A673 (cell line): ENCODE measurements at places on chromosomes 1 and 21. TPM values are rescaled to one million over a fixed set of nuclear protein-coding genes. Genes with fewer than 3 reads are reported as not detected.

- DNase-seq = no peak
- no peaks in the 10 kb centered on the region for H3K4me1 ChIP-seq
- no peak overlapping the region for H3K27ac ChIP-seq
- H3K27me3 ChIP-seq = no peaks in the 10 kb centered on the region
Observed at GRCh38 chr1:185526344-185527307, 207.6 kb upstream of the HMCN1 start.

DNA sequence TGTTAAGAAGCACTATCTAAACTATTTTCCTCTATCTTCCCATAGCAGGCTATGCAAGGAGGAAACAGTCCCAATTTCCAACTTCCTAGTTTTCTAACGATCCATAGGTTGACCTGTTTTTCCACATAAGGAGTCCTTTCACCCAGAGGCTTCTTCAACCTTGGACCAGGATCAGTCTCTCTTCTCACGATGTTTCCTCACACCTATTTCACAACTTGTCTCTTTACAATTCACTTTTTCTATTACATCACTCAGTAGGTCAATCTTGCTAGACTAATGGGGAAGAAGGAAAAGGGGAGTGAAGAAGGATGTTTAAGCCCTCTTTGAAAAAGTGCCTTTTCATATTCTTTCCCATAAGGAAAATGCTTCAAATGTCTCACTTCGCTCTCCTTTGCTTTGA is 15.9 kb downstream of the PALMD start:
- H3K36me3 ChIP-seq = no peaks in the 10 kb centered on the region
- peaks cover 5% of the 10 kb centered on the region for H3K4me1 ChIP-seq
- DNase-seq = no peak
- no peak overlapping the region for H3K27ac ChIP-seq

GRCh38 chr1:151612501-151613281 is 841 bp downstream of the SNX27 start:
- peak overlapping the region; percentile 84 for H3K4me3 ChIP-seq
- H3K27me3 ChIP-seq = no peaks in the 10 kb centered on the region
- DNase-seq = peak; percentile 34
- H3K4me1 ChIP-seq = peaks cover 13% of the 10 kb centered on the region

GRCh38 chr1:71153826-71154225 is 73.0 kb upstream of the ZRANB2 start:
- DNase-seq = no peak
- H3K27ac ChIP-seq = no peak overlapping the region
- H3K36me3 ChIP-seq = no peaks in the 10 kb centered on the region
- H3K27me3 ChIP-seq = no peaks in the 10 kb centered on the region
- no peaks in the 10 kb centered on the region for H3K4me1 ChIP-seq

DNA sequence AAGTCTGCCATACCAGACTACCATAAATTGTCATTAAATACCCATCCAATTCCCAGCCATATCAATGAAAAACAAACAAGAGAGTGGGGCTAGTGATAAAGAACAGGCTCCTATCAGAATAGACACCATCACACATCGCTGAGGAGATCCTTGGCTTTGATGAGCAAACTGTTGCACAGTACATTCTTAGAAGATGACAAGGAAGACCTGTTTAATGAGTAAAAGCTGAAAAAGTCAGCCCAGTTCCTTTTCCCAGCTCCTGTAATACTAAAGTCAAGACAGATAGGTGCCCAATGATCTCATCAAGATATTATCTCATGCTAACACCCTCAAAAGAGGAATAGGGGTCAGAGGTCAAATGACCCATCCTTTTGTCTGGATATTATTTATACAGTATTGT is 164.5 kb upstream of the COA6 start:
- H3K27ac ChIP-seq = no peak overlapping the region
- H3K27me3 ChIP-seq = no peaks in the 10 kb centered on the region
- H3K4me3 ChIP-seq = no peak overlapping the region
- H3K4me1 ChIP-seq = peaks cover 17% of the 10 kb centered on the region
- H3K36me3 ChIP-seq = no peaks in the 10 kb centered on the region
- no peak for DNase-seq

DNA sequence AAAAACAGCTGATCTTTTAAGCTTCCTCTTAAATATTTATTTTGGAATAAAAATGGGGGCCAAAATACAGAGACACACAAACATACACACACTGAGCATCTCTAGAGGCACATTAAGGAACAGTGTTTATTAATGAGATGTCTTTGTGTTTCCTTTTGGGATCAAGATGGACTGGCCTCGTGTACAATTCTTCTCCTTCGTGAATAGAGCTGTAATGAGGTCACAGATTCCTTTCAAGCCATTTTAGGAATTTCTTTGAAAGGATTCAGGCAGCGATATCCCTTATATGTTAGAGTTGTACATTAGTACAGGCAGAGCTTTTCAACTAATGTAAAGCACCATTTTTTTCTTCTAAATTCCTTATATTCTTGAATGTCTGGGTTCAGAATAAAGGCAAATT is 295.7 kb downstream of the CHRM3 start:
- H3K27ac ChIP-seq = no peak overlapping the region
- no peak for DNase-seq
- H3K27me3 ChIP-seq = no peaks in the 10 kb centered on the region
- no peaks in the 10 kb centered on the region for H3K4me1 ChIP-seq

GRCh38 chr1:189609167-189609566 is 868.5 kb downstream of the BRINP3 start:
- H3K27ac ChIP-seq = no peak overlapping the region
- H3K36me3 ChIP-seq = no peaks in the 10 kb centered on the region
- H3K4me1 ChIP-seq = no peaks in the 10 kb centered on the region

- H3K27me3 ChIP-seq = no peaks in the 10 kb centered on the region
- H3K36me3 ChIP-seq = no peaks in the 10 kb centered on the region
- H3K27ac ChIP-seq = no peak overlapping the region
- H3K4me3 ChIP-seq = no peak overlapping the region
- peaks cover 14% of the 10 kb centered on the region for H3K4me1 ChIP-seq
Observed at GRCh38 chr1:9787702-9788101, 36.1 kb downstream of the CLSTN1 start.

- no peaks in the 10 kb centered on the region for H3K36me3 ChIP-seq
- peaks cover 2% of the 10 kb centered on the region for H3K27me3 ChIP-seq
- no peak overlapping the region for H3K4me3 ChIP-seq
- DNase-seq = peak; percentile 6
Observed at GRCh38 chr1:207890136-207890738, 20.7 kb downstream of the CD34 start.

DNA sequence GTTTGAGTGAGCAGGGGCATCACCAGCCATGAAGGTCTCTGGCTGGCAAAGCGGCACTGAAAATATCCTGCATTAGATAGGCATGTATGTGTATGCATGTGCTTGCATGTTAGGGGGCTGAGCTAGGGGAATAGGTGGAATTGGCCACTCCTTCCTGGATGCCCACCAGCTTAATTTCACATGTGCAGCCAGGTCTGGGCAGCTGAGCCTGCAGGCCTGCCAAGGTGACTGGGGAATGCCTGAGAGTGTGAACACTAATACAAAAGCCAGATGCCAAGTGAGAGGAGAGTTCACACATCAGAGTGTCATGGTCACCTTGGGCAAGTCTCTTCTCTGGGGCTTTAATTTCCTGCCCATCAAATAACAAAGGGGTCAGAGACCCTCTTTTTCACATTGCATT is 155.9 kb downstream of the HIVEP3 start:
- no peaks in the 10 kb centered on the region for H3K4me1 ChIP-seq
- H3K27ac ChIP-seq = no peak overlapping the region
- no peak overlapping the region for H3K4me3 ChIP-seq
- H3K27me3 ChIP-seq = no peaks in the 10 kb centered on the region
- no peaks in the 10 kb centered on the region for H3K36me3 ChIP-seq

DNA sequence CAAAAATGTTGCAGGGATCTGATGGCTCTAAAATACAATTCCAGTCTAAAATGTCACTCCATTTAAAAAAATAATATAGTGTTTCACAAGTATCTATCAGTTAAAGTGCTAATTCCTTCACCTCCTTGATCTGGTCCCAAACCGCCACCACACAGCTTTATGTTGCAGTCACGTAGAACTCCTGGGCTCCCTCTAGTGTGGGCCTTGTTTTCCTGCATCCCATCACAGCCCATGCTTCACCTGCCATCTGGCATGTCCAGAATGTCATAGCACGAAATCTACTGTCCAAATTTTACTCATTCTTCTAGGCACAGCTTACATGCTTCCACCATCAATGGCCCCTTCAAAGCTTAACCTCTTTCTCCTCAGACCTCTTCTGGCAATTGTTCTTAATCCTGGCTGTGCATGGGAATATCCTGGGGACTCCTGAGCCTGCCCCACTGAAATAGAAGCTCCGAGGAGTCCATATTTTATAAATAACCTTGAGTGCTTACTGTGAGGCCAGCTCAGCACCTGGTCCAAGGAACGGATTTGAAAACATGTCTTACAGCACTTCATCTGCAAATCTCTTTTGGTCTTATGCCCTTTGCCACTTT is 15.5 kb downstream of the FYB2 start:
- DNase-seq = peak; percentile 61
- no peaks in the 10 kb centered on the region for H3K27me3 ChIP-seq
- H3K36me3 ChIP-seq = no peaks in the 10 kb centered on the region
- no peak overlapping the region for H3K4me3 ChIP-seq
- H3K4me1 ChIP-seq = no peaks in the 10 kb centered on the region

The FCGR3A gene
- not detected in 2 replicates for total RNA-seq

The LAPTM5 gene
- not detected in 2 replicates for total RNA-seq

The NID1 gene
- 0.64 and 0.66 TPM in 2 replicates for total RNA-seq

The SMIM1 gene
- total RNA-seq = 0.81 and 1.5 TPM in 2 replicates

The ADAMTS4 gene
- 28.6 and 31.6 TPM in 2 replicates for total RNA-seq

The ADAM30 gene
- total RNA-seq = not detected in 2 replicates

The GUCA2A gene
- total RNA-seq = not detected in 2 replicates

The KCNA3 gene
- total RNA-seq = 0.15 and 0.43 TPM in 2 replicates
